Fibroblast of skin of left biceps (primary cell): ENCODE measurements at places on chromosomes 12 and 14.

DNA sequence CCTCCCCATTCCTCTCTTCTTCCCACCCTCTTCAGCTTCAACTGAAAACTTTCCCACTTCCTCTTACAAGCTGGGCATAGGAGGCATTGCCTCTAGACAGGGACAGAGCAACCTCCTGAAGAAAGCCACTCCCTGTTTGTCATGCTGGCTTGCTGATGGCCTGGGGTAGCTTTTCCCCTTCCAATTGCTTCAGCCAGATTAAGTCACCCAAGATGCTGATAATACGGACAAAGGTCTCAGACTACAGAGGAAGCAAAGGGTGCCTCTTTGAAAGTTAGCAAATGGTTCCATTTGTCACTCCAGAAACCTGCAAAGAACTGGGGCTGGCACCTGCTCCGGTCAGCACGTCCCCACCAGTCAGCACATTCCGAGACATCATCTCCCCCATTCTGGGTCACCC is 6.0 kb downstream of the KRT2 start:
- no peak for DNase-seq

GRCh38 chr14:75343911-75344310 is 65.3 kb downstream of the FOS start:
- DNase-seq = no peak

DNA sequence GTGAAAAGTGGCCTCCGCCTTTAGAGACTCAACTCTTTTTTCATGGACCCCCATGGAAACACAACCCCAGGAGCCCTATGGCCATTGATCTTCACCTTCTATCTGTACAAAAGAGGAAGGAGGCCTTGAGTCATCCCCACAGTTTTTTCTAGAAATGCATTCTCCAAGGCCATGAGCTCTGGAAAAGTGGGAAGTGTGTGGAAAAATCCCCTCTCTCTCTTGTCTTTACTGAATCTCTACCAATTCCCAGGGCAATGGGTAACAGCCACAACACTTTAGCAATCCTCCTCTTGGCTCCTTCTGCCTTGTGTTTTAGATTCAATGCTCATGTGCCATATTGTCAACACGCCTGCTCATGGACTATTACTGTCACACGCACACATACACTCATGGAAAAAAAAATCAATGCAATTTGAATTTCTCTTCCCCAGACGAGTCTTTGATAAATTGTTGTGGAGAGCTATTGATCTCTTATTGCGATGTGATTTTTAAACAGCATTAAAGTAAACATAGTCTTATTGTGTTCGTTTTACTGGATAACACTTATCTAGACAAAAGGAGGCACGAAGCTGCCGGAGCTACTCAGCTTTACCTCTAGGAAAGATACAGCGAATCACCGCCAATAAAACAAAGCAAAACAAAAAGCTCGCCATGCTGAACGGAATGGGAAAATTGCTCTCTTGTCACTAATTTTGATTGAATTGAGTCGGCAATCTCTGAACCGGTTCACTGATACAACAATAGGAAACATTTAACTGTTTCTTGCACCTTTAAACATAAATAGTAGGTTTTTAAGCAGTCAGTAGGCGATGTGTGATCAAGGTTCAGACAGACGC is 260.3 kb downstream of the VRK1 start:
- no peak for DNase-seq

DNA sequence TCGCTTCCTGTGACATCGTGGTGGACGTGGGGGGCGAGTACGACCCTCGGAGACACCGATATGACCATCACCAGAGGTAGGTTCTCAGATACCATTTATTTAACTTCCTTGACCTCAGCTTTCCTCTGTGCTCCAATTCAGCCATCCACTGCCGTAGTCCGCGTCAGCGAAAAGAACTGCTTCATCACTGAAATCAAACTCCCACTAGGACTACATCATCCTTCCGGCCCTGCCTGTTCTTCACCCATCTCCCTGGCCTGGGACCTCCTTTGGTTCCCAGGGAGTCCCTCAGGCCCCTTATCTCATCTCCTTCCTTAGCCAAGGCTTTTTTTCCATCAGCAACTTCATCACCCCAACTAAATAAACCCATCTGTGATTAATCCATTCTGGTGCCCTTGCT is 692 bp downstream of the MYG1 start:
- DNase-seq = no peak

- DNase-seq = peak; percentile 75
Measured at GRCh38 chr12:89768586-89769482, 60.2 kb upstream of the ATP2B1 start.

- DNase-seq = no peak
Measured at GRCh38 chr14:104897330-104898194, 27.1 kb upstream of the PLD4 start.

DNA sequence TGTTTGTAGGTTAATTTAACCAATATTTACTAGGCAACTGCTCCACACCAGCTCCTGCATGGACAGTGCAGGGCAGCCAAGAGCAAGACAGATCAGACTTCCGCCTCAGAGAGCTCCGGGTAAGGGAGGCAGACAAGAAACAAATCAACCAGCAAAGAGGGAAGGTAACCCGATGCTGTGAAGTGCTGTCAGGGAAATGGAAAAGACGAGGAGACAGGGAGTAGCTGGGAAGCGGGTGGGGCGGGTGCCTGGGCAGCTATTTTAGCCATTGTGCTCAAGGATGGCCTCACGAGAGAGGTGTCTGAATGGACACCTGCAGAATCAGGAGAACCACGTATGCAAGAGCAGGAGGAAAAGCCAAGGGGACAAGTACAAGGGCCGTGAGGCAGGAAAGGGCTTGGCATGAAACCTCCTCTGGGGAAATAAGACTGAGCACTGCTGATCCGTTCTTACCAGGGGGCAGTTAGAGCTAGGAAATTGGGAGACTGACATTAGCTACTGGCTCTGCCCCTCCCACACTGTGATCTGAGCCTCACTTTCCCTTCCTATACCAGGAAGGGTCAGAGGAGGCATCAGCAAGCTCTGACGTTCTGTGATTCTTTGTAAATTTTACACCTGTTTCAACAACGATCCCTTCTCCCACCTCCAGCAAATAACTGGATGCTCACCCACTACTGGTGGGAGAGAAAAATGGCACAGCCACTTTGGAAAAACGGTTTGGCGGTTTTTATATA is 6.5 kb upstream of the TMEM119 start:
- no peak for DNase-seq

DNA sequence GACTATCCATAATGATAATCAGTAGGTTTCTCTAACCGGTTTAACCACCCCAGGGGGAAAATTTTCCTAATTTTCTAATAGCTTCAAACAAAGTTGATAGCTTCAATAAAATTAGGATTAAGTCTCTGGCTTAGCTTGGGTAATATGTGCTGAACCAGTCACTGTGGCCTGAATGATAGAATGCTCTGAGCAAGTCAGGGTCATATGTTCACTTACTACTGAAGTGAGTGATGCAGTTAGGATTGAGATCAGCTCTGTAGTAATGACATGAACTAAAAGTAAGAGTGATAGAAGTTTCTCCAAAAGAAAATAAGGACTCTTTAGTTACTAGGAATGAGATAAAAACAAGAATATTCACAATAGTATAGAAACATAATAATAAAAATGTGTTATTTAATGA is 32.6 kb downstream of the ETNK1 start:
- DNase-seq = no peak

- peak; percentile 74 for DNase-seq
Measured at GRCh38 chr14:85528080-85528896, 1.7 kb upstream of the FLRT2 start.

- DNase-seq = no peak
Measured at GRCh38 chr14:52155651-52156213, 86.9 kb upstream of the NID2 start.

GRCh38 chr14:104441275-104442106 is 138.1 kb upstream of the C14orf180 start:
- DNase-seq = no peak

DNA sequence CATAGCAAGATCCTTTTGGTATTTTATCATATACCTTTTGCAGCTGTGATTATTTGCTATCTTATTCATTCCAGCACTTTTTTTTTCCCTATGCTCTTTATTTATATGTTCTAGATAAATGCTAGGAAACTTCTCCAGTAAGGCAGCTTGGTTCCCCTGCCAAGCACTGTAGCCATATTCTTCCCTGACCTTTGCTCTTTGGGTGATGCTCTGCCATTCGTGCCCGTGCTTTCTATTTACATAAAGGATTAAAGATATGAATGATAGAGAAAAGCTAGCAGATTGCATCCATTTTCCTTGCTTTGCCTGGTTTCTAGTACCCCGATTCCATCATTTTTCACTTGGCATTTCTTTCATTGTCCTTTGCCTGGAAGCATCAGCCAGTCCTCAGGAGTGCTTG is 42.2 kb downstream of the FNTB start:
- no peak for DNase-seq

DNA sequence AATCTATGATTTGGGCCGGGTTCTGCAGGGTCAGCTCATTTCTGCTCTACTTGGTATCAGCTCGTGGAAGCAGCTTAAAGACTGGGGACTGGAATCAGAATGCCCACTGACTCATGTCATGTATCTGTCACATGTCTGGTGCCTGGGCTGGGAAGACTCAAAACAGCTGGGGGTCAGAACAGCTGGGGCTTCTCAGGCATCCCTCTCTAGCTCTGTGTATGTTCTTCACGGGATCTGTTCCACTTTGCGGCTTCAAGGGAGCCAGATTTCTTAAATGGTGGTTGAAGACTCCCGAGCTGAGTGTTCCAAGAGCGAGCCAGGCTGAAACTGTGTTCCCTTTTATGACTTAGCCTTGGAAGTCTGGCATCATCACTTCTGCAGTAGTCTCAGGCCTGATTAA is 11.9 kb downstream of the AEBP2 start:
- DNase-seq = no peak

DNA sequence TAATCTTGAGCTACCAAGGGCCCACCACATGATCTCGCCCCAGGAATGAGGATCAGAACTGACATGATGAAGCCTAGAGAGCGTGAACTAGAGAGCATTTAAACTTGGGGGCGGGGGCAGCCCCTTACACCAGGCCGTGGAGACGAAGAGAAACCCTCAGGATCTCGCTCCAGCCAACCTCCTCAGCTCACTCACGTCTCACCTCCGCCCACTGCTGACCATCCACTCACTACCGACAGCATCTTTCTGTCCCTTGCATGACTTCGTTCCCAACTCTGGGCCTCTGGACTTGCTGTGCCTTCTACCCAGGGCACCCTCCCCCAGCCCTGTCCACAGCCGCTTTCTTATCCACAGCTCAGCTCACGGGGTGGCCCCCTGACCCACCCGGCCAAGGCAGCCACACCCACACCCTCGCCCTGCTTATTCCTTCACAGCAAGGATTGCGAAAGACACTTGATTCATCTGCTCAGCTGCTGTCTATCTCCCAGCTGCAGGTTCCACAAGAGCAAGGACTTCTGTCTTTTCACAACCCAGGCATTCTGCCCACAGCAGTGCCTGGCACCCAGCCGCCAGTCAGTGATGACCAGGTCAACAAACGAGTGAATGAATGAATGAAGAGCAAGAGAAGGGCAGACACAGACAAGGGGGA is 6.4 kb downstream of the STX2 start:
- DNase-seq = no peak

DNA sequence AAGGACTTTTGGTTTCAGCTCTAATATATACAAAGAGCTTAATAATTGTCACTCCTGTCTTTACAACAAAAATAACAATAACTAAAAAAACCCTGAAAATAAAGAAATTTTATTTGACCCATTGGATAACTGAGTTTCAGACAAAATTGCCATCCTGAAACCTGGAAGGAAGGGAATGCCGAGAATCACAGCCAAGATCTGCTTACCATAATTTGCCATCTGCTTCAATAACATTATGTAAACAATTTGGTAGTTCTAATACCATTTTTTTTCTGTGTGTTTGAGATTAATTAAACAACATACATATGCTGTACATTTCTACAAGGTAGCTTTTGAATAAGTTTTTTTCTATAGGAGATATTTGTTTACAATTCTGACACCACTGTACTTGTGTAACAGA is 596.3 kb upstream of the MGAT4C start:
- DNase-seq = no peak

DNA sequence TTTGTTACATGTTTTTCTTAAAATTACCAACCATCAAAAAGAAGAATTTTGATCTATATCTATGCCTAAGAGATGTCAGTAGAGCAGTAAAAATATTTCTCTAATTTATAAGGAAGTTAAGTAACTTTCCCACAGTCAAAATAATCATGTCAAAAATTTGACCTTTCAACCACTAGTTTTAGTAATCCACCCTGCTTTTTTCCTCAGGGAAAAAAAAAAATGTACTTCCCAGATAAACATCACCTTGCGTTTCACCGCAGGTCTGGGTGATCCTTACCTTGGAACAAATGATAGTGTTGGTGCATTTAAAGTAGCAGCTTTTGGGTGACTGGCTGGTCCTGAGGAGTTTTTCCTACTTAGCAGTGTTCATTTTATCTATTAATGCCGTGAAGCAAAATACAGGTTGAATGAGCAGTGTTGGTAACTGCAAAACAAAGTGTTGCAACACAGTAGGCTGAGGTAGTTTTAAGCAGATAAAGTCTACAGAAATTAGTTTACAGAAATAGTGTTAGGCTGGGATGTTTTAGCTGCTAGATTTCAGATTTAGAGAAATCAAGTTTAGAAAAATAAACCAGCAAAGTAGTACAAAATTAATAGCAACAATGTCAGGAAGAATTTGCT is 137.2 kb upstream of the DNM1L start:
- DNase-seq = no peak

DNA sequence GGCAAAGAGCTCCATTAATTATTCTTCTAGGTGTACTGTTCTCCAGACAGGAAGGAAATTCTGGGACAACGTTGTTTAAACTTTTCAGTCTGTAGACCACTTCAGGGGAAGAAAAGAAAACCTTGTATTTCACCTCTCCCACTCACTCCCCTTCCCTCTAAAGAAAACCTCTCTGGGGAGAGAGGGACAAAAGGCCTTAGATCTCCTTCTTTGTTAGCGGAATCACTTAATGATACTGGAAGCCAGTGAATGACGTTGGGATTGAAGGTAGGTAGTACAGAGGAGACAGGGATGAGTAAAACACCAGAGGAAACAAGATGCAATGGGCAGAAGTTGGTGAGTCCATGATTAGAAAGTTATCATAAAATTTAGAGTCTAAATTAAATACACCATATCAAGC is 38.7 kb upstream of the SGPP1 start:
- DNase-seq = no peak

GRCh38 chr12:13073173-13073572 is 29.0 kb downstream of the FAM234B start:
- DNase-seq = no peak
